ENCODE measurements at places on chromosomes 13 and 19.
A peak's percentile ranks its signal among the peaks of the same experiment; 100 is the strongest.

DNA sequence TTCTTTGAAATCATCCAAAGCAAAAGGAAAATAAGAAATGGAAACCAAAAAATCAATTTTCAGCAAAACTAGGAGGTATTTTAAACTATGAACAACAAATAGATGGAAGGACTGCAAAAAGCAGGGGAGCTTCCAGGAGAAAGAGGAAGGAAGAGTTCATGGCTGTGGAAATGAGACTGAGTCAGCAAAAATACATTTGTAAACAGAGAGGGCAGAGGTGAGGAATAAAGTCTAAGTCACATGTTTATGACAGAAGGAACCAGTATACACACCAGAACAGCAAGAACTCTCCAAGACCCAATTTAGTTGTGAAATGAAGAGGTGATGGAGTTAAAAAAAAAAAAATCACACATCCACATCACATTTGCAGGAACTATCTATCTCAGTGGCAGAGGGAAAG is 69.6 kb downstream of the RNASEH2B start:
- DNase-seq: no peak

- no peak for DNase-seq
Measured at GRCh38 chr13:51739027-51739764, 64.8 kb downstream of the DHRS12 start.

DNA sequence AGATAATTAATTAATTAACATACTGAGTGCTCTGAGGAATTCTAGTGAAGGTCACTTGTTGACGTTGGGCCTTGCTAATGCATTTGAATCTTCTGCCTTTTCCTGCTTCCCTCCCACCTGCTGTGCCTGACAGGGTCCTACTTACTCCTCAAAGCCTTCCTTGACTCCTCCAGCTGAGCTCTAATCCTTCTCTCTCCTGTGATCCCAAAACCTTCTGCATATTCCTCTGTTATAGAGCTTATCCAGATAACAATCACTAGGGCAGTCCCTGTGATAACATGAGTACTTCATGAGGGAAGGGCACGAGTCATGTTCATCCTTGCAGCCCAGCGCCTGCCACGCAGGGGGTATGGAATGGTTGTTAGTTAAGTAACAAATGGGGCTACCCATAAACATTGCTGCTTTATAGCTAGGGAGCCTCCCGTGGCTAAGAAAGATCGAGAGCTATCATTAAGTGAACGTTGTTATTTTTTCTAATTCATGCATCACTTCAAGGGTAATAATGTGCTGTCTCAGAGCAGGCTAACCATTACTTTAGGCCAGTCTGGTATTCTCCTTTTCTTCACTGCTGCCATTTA is 19.1 kb upstream of the SPATA13 start:
- DNase-seq: no peak

- DNase-seq: no peak
Measured at GRCh38 chr13:48231933-48232332, 1.1 kb upstream of the ITM2B start.

- no peak for DNase-seq
Measured at GRCh38 chr13:26583662-26584061, 26.2 kb downstream of the WASF3 start.

- no peak for DNase-seq
Measured at GRCh38 chr19:6935069-6935468, 47.7 kb downstream of the ADGRE1 start.

- no peak for DNase-seq
Measured at GRCh38 chr13:33524086-33524485, 238.5 kb upstream of the STARD13 start.

- DNase-seq: peak; percentile 10
Measured at GRCh38 chr13:20192836-20193161, at the start of gene GJB2. Gene GJB2, minus strand, starts transcription at chr13:20192938. Its CDS starts 3,357 bp downstream, at chr13:20189581.

DNA sequence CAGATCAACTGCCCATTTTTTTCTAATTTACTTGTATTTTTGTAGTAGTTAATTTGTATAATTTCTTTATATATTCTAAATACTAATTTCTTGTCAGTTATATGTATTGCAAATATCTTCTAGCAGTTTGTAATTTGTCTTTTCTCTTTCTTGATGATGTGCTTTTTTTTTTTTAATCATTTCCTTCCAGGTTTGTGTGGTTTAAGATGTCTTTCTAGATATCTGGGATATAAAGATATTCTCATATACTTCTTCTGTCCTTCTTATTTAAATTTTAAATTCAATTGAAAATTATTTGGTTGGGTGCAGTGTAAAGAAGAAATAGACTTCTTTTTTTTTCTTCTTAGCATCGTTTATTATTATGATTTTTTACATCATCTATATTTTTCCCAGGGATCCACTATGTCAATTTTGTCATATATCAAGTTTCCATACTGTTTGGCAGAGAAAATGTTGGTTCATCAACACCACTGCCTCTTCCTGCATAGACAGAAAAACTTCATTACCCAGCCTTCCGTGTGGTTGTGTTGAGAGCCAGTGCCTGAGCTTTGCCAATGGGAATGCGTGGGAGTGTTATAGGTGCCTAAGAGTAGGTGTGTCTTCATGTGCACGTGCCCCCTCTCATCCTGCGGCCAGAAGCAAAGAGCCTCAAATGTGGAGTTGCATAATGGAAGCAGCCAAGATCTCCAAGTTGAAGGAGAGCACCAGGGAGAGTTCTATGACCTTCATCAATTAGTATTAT is 15.8 kb downstream of the CPB2 start:
- DNase-seq: no peak

DNA sequence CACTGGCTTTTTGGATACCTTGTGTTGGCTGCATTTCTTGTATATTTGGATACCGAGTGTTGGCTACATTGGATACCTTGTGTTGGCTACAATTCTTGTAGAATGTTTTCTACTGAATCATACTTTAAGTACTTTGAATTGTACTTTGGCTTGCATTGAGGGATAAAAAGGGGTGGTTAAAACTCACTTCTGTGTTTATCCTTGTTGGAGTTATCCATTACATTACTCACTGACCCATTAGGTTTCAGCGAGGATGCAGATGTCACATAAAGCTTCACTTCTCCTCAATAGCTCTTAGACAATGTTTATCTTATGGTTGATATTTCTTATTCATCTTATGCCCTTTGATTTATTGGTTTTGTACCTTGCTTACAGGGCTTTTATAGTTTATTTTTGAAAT is 43.1 kb downstream of the PDS5B start:
- DNase-seq: no peak

Measured in COR-L47 (cell line).